Activated CD4-positive, alpha-beta T cell treated with anti-CD3 and anti-CD28 coated beads for 1 hour (primary cell): ENCODE measurements at places on chromosomes 11 and 22.

- no peak for DNase-seq
Measured at GRCh38 chr22:36351921-36352802, 35.6 kb downstream of the MYH9 start.

DNA sequence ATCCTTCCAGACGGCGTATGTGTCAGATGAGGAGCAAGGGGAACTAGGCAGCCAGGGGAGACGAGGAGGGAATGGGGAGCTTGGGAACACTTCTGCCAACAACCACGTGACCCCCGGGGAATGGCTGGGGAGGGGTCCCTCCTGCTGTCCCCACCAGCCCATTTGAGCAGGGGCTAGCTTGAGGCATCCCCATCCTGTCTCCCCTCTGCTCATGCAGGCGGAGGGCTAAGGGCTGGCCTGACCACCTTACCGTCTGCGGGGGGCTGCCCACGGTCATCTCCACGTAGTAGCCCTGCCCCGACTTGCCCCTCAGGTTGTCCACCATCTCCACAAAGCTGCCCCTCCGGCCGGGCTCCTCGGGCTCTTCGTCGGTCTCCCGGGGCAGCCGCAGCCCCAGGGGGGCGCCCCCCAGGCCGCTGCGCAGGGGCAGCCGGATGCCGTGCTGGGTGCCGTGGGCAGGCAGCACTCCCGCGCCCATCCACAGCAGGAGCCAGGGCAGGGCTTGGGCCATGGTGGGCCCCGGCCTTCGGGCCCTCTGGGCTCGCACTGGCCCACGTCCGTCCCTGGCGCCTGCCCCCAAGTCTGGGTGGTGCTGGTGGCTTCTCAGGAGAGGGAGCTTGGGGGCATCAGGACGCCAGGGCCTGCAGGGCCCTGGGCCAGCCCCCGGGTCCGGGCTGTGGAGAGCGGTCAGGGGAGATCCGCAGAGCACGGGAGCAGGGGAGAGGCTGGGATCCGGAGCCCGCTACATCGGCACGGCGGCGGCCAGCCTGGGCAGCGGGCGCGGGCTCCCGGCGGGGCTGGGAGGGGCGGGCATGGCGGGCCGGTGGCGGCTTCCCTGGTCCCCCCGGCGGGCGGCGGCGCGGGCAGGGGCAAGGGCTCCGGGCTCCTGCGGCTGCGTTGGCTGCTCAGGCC, 515 bp downstream of the BACE1 start:
- no peak for DNase-seq

- DNase-seq = no peak
Measured at GRCh38 chr11:82902880-82903279, 1.3 kb downstream of the DDIAS start.

- DNase-seq = no peak
Measured at GRCh38 chr11:72848846-72849466, 34.7 kb downstream of the ATG16L2 start.

DNA sequence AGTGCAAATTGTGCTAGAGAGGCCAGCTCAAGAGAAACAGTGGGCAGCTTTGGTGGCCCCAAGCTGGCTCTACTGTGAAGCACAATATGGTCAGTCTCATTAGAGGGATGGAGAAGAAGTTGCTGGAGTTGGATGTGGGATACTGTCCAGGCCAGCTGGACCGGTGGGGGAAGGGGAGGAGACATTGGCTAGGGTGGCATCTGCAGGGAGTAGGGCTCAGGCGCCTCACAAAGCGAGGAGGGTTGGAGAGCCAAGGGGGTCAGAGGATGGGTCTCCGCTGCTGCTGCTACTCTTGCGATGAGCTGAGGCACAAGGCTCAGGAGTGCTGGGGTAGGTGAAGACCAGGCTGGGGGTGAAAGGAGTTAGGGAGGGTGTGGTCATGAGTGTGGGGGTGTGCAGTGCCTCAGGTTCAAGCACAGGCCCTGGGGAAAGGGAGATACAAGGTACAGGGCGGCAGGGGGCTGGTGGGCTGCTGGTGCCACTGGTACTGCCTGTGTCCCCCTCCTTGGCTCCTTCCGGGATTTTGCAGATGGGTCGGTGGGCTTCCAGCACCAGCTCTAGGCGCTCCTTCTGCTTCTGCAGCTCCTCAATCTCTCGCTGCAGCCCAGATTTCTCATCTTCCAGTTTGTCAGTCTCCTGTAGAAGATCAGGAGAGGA, 2.3 kb downstream of the CCDC85B start:
- no peak for DNase-seq
